ENCODE measurements at places on chromosomes 6 and 20. TPM values are rescaled to one million over a fixed set of nuclear protein-coding genes. Genes with fewer than 3 reads are reported as not detected.

- DNase-seq: no peak
Observed at GRCh38 chr6:79377047-79377446, 142.6 kb upstream of the HMGN3 start.

DNA sequence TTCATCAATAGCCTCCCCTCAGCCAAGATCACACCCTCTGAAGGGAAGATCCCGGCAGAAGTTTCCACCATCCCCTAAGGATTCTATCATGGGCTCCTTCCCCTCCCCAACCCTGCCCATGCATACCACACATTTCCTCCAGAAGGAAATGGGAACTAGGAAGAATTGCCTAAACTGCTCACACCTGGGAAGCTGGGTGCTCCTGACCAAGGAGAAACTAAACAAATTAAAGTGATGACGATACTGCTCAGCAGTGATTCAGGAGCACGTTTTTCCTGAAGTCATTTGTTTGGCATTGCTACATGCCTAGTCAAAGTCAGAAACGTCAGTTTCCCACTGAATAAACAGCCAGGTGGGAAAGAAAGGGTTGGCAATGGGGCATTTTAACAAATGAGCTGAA, 136.1 kb upstream of the CDYL start:
- no peak for DNase-seq

DNA sequence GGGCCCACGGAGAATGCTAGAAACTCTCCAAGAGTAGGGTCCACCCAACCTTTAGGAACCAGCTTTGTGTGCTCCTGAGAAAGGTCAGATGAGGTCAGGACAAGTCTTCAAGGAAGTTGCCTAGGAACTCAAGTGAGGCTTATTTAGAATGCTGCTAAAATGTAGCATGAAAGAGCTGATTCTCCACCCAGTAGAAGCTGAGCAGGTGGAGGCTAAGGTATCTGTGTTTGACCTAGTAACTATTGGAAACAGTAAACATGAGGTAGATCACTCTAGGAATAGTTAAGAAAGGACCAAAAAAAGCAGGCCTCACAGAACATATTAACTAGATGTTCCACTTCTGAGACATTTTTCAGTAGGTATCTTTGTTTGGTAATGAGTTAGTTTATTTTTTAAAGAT, 13.9 kb downstream of the CEP43 start:
- DNase-seq: no peak

DNA sequence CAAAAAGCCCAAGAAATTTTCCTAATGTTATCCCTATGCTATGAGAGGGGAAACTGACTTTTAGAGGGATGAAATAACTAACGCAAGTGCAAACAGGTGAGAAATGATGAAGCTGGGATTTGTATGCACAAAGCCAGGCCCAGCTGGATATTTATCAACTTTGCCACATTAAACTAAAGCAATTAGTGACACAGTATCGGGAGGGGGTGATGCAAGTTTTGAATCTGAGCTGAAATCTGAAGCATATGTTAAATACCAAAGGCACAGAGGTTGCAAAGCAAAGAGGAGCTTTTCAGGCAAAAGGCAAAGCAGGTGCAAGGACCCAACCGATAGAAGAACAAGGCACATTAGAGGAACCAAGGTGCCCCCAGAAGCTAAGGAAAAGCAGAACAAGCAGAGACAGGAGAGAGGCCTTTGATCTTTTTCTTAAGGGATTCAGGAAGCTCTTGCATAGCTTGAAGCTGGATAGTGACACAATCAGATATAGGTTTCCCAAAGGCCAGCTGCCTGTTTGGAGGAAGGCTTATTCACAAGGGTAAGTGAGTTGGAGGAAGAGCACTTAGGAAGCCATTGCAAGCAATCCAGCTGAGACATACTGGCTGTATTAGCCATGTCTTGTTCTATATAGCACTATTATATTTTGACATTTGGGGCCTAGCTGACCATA, 207.5 kb downstream of the HIVEP2 start:
- DNase-seq: no peak

GRCh38 chr20:41005361-41005729, 23.3 kb upstream of the TOP1 start:
- DNase-seq: no peak

DNA sequence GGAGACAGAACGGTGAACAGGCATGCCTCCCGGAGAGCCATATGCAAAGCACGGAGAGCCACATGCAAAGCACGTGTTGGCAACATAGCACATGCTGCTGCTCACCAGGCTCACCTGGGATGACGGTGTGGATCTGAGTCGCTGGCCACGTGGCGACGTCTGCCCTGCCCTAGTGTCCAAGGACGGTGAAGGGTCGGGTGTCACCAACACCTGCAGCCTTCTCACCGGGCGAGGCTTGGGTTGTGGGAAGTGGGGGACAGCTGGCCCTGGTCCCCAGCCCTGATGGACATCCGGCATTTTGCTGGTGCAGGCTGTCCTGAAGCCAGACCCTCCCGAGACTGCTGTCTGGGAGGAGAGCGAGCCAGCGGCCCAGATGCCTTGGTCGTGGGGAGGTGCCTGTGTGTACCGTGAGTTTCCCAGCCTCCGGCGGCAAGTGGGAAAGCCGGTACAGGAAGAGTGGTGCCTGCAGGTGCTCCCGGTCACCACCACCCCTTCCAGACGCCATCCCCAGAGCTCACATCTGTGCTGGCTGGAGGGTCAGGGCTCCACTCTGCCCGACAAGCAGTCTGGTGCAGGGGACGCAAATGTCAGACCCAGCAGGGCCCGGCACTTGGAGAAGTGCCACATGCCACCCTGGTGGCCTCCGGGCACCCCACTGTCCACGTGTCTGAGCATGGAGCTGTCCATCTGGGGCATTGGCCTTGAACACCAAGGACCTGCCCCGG, 5.9 kb upstream of the ADRM1 start:
- DNase-seq: no peak

DNA sequence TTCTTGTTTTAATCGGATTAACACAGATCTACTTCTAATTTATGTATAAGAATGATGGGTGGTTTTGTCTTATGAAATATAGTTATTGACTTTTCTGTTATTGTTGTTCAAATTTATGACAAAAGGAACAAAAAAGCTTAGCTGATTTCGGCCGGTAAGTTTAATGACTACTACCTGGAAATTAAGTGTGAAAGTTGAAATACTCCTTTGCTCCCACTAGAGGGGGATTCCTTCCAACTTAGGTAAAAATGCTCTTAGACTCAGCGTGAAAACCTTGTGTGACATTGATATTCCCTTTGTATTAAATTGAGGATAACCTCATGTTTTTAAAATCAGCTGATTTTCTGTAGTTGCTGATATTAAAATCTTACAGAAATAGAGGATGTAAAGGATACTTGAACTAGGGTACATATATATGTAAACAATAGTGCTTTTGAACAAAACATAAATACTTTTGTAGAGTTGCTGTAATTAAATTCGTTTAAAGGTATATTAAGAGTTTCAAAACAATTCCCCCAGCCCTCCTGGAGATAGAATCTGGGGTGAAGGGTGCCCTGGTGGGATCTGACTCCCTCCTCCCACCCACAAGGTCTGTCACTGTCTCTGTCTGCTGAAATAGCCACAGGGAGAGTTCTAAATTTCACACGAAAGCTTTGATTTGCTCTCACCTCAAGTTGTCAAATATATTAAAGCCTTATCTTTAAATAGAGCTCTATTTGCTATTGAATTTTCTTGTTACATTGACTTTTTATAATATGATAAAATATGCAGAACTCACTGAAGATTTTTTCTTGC, 257.5 kb downstream of the ARID1B start:
- no peak for DNase-seq

- DNase-seq: no peak
Observed at GRCh38 chr6:134132494-134133141, 80.2 kb upstream of the SLC2A12 start.

- DNase-seq: no peak
Observed at GRCh38 chr6:111709615-111710398, 104.1 kb upstream of the TRAF3IP2 start.

- no peak for DNase-seq
Observed at GRCh38 chr6:26109772-26110171, 22.5 kb downstream of the HFE start.

- DNase-seq: no peak
Observed at GRCh38 chr6:130769861-130770260, 57.3 kb upstream of the SMLR1 start.

DNA sequence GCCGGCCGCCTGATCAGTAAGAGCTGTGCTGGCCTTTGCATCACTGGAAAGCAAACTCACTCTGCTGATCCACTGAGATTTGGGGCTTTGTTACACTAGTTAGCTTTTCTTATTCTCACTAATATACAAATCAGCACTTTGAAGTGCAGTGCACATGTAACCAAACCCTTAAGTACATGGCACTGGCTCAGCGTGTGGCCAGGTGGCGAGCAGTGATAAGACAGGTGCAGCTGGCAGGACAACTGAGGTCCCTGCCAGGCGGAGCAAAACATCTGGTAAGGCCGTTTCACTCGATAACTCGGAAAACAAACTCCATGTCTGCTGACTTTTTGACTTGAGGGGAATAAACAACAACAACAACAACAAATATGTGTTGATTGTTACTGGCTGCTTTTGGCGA, 11.0 kb downstream of the GFRA4 start:
- DNase-seq: no peak

- DNase-seq: no peak
Observed at GRCh38 chr20:25254571-25254970, 6.7 kb downstream of the PYGB start.

DNA sequence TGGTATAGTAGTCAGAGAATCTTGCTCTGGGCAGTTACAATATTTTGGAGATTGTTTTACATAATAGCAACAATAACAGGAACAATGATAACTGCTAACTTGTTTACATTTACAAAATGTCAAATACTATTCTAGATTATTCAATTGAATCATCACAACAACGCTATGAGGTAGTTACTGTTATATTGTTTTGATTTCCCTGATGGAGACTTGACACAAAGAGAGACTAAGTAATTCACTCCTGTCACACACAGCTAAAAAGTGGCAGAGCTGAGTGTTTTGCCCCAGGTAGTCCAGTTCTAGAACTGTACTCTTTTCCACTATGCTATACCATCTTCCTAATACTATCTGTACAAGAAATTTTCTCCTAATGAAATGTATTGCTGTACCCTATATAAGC, 356.1 kb downstream of the LAMA2 start:
- DNase-seq: no peak

GRCh38 chr20:19114410-19114809, 98.0 kb upstream of the SLC24A3 start:
- no peak for DNase-seq

- no peak for DNase-seq
Observed at GRCh38 chr20:59718071-59718470, 113.7 kb downstream of the PHACTR3 start.

The CYP39A1 gene
- 5.4 TPM for total RNA-seq

The MEI4 gene
- not detected for total RNA-seq

The HFE gene
- 7.6 TPM for total RNA-seq

The STX11 gene
- 5.4 TPM for total RNA-seq

The GRM1 gene
- not detected for total RNA-seq

The RSPH4A gene
- not detected for total RNA-seq

All from vagina (tissue), 2 donors.